ENCODE measurements at places on chromosomes 6 and 20. TPM values are rescaled to one million over a fixed set of nuclear protein-coding genes. Genes with fewer than 3 reads are reported as not detected.

DNA sequence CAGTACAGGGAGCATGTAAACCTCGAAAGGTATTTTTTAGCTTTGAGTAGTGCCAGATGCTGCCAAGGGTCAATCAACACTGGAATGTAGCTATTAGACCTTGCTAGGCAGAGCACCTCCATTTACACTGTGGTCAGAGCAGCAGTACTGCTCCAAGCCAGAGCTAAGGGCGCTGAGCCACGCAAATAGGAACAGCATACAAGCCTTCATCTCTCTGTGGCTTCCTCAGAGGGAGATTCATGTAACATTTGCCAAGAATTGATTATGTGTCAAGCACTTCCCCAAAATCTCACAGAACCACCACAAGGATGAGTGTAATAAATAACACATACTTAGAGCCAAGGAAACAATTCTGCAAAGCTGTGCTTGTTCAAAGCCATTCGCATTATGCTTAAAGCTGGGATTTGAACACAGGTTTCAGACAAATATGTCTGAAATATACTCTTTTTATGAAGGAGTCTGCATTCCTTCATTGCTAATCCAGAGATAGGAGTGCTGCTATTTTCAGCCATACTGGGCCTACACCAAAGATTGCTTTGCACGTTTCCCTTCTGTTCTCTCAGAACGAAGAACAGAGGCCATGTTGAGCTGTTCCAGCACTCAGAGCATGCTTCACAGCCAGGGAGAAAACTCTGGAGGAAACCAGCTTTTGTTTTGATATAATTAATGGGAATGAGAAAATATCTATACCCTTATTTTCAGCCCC lies 97.7 kb downstream of the SLC16A10 start:
- no peak for DNase-seq

GSTA2 gene
- total RNA-seq = not detected

GRCh38 chr20:32021091-32021490 lies 10.9 kb downstream of the CCM2L start:
- DNase-seq = no peak

- no peak for DNase-seq
Observed at GRCh38 chr20:59217794-59218280, 54.2 kb downstream of the ZNF831 start.

- DNase-seq = no peak
Observed at GRCh38 chr6:163019926-163020325, 292.2 kb downstream of the PACRG start.

DSP gene
- total RNA-seq = 250 TPM

PLCB4 gene
- total RNA-seq = 27.7 TPM

SLC17A3 gene
- not detected for total RNA-seq

GPR6 gene
- not detected for total RNA-seq

CRYBG1 gene
- 0.76 TPM for total RNA-seq

DNA sequence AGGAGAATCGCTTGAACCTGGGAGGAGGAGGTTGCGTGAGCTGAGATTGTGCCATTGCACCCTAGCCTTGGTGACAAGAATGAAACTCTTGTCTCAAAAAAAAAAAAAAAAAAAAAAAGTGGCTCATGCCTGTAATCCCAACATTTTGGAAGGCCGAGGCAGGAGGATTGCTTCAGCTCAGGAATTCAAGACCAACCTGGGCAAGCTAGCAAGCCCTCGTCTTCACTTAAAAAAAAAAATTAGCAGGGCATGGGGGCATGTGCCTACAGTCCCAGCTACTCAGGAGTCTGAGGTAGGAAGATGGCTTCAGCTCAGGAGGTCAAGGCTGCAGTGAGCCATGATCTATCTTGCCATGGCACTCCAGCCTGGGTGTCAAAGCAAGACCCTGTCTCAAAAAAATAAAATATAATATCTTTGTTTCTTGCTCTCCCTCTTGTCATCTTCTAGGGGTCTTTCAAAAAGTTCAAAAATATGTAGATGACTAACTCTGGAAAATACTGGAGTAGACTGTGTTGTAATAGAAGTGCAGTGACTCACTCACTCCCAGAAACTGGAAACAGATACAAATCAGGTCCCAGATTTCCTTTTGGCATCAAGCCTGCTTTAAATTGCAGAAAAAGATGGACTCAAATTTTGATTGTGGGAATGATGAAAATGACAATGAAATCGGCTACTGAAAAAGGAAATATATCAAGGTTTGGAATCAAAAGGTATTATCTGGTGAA lies 2.8 kb upstream of the GINM1 start:
- DNase-seq = no peak

KCNQ2 gene
- not detected for total RNA-seq

- no peak for DNase-seq
Observed at GRCh38 chr6:17665132-17665531, 41.6 kb downstream of the NUP153 start.

- DNase-seq = peak; percentile 66
Observed at GRCh38 chr20:22924046-22924737, 110.9 kb upstream of the SSTR4 start.

GRCh38 chr20:62305149-62305764 lies 2.5 kb downstream of the ADRM1 start:
- peak; percentile 16 for DNase-seq

SLC22A7 gene
- not detected for total RNA-seq

- no peak for DNase-seq
Observed at GRCh38 chr20:60090631-60091030, 132.4 kb downstream of the CDH26 start.

- DNase-seq = no peak
Observed at GRCh38 chr20:46898423-46898822, 3.8 kb downstream of the EYA2 start.

DNA sequence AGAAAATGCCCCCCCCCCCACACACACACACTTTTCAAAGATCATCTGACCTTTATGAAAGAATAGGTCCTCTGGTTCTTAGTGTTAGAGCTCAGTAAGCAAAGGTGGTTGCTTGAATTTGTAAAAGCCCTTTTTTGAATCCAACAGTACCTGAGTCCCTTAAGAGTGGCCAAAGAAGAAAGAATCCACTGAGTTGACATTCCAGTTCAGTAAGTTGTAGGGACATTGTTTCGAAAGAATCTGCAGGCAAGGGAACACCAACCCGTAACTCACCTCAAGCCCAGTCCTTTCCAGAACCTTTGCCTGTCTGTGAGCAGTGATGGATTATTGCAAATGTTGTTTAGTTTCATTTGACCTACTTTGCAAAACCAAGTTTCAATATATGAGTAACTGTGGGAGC lies 64.2 kb upstream of the MAP3K4 start:
- DNase-seq = no peak

DNA sequence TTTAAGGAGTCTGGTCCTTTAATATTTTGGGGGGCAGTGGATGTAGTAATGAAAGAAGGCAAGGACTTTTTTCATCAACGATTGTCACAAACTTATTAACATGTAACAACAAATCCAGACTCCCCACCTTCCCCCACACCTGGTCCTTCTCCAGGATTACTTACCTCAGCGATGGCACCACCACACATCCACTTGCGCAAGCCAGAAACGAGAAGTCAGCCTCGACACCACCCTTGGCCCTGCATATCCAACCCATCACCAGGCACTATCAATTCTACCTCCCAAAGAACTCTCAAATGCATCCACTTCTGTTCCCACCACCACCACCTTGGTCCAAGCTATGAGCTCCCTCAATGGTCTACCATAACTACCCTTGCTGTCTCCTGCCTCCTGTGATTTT lies 6.6 kb downstream of the EZR start:
- no peak for DNase-seq

DNA sequence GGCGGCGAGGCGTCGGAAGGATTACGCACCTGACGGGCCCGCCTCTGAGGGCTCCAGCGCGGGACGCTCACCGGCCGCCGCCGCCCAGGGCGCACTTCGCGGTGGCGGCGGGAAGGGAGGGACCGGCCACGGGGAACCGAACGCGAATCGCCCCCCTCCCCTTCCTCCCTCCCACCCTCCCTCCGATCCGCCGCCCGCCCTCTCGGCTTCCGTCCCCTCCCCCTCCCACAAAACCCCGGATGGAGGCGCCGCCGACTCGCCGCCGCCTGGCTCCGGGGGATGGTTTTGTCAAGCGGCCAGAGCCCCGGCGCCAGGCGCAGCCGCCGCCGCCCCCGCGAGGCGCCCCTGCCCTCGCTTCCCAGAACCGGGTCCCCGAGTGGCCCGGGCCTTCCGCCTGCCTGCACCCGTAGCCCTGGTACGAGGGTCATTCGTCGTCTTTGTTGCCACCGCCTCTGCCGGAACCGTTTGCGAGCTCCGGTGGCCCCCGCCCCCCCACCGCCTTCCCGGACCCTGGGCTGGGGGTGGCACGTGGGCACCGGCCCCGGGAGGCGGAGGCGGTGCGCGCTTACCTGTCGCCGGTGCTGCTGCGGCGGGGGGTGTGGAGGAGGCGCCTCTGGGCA lies 398 bp downstream of the ZBTB2 start:
- DNase-seq = peak; percentile 95

ZC3H12D gene
- total RNA-seq = 0.71 TPM

ZSCAN23 gene
- 2.1 TPM for total RNA-seq

GRCh38 chr20:57408131-57408530 lies 16.9 kb downstream of the RBM38 start:
- DNase-seq = peak; percentile 48

- no peak for DNase-seq
Observed at GRCh38 chr6:134363323-134364039, 45.6 kb upstream of the SGK1 start.

MRAP2 gene
- 1.3 TPM for total RNA-seq

- DNase-seq = no peak
Observed at GRCh38 chr20:62117658-62118057, 4.6 kb upstream of the LSM14B start.

DNA sequence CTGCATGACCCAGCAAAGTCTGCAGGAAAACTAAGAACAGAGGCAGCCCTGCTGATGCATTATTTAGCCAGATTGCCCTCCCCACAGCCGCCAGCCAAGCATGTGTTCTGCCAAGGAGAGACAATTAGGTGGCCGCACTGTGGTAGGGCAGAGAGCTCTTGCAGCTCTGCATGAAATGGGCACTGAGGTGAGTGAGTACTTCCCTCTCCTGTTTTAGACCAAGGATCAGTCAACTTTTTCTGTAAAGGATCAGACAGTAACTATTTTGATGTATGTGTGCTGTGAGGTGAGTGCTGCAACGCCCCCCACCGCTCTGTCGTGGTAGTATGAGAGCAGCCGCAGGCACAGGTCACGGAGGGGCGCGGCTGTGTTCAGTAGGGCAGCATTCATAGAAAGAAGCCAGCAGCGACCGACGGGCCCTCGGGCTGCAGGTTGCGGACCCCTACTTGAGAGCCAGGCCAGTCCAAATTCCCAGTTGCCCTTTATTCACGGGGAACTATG lies 23.8 kb upstream of the FAM50B start:
- DNase-seq = peak; percentile 60

DNA sequence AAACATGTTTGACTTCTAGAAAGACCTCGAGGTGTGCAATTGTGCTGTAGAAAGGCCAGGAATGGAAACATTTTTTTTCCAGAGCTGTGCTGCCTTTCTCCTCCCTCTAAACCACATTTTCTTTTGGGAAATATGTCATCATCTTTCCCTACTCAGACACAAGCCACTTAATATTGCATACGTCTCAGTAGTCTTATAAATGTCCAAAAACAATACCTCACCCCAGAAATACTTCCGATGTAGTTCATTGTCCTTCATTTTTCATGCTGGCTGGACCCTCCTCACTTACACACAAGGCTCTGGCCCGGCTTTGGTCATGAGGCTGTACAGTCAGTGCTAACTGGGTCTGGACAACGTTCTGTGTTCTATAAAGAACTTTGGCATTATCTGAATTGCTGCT lies 126.4 kb downstream of the SCML4 start:
- DNase-seq = no peak

All from right cardiac atrium (tissue), 5 donors.